Caudate nucleus (tissue), 63 donors: ENCODE measurements at places on chromosomes 13 and 19.

- no peak for DNase-seq
Measured at GRCh38 chr19:10299545-10300458, 9.8 kb downstream of the ZGLP1 start.

DNA sequence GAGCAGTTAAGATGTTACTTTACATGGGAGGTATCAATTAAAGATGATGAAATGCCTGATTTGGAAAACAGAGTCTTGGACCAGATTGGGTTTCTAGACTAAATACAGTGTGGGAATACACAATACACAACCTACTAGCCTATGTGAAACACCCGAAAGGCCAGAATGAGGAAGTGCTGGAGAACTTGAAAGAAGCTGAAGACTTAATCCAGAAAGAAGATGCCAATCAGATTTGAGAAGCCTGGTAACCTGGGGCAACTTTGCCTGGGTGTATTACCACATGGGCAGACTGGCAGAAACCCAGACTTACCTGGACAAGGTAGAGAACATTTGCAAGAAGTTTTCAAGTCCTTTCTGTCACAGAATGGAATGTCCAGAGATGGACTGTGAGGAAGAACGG is 43.2 kb downstream of the N4BP2L1 start:
- no peak for DNase-seq

DNA sequence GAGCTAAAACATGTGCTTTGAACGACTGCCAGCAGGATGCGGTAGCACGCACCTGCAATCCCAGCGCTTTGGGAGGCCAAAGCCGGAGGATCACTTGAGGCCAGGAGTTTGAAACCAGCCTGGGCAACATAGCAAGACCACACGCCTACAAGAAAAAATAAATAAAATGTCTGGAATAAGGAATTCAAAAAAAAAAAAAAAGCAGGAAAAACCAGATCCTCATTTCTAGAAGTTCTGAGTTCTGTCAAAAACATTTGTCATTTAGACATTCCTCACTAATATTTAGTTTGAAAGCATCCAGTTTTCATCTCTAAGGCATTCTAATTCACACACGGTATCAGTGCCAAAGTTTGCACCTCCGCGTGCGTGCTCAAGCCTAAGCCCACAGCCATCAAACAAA is 36.9 kb upstream of the USE1 start:
- DNase-seq, result no peak

- no peak for DNase-seq
Measured at GRCh38 chr13:80726868-80727267, 385.9 kb upstream of the SPRY2 start.

GRCh38 chr19:34918190-34918589 is 8.5 kb upstream of the ZNF30 start:
- no peak for DNase-seq

DNA sequence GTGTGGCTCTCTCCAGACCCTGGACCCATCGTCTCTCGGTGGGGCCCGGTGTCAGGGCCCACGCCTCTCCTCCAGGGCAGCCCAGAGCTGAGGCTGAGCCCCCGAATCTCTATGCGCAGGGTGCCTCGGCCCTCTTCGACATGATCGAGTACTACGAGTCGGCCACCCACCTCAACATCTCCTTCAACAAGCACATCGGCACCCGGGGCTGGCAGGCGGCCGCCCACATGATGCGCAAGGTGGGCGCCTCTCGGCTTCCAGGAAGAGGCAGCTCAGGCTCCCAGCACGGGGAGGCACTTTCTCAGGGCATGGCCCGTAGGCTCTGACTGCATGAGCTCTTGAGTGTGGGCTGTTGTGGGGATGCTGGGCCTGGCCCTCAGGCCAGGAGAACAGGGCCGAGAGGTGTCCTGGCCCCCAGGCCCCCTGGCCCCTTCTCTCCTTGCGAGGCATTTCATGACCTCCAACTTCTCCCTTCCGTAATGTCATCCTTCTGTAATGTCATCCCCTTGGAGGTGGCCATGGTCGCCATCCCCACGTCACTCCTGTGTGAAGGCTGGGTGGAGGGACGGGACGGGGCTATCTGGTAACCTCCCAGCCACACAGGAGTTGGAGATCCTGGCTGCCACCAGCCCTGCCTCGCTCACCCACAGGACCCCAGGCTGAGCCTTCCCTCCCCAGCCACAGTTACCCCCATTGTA is 19.4 kb downstream of the NKPD1 start:
- DNase-seq, result peak; percentile 60

- DNase-seq, result no peak
Measured at GRCh38 chr19:39150807-39151600, 25.4 kb downstream of the PAK4 start.

DNA sequence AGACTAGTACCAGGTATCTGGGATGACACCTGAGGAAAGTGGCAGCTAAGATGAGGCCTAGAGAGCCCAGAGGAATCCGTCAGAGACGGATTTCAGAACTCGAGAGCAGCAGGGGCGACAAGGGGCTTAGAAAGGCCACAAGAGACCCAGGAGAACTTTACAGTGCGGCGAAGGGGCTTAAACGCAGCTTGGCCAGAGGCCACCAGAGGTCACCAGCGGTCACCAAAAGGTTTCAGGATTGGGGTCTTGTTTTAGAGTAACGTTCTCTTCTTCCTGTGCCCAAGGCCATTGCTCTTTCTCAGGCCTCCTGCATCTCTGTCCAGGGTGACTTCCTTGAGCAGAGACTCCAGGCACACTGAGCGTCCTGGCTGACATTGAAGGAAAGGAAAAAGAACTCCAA is 2.2 kb downstream of the ZSCAN22 start:
- DNase-seq, result no peak

DNA sequence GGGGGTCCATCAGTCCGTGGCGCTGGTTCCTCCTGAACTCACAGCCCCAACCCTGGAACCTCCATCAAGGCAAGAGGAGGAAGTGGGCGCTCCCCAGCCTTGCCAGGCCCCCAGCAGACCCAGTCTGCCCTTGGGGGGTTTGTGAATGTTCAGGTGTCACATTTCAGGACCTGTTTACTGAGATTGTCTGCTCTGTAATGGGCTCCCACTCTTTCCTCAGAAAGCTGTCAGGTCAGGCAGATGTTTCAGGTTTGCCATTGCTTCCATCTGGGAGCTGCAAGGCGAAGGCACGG is 29.4 kb downstream of the TSSK6 start:
- DNase-seq, result no peak

DNA sequence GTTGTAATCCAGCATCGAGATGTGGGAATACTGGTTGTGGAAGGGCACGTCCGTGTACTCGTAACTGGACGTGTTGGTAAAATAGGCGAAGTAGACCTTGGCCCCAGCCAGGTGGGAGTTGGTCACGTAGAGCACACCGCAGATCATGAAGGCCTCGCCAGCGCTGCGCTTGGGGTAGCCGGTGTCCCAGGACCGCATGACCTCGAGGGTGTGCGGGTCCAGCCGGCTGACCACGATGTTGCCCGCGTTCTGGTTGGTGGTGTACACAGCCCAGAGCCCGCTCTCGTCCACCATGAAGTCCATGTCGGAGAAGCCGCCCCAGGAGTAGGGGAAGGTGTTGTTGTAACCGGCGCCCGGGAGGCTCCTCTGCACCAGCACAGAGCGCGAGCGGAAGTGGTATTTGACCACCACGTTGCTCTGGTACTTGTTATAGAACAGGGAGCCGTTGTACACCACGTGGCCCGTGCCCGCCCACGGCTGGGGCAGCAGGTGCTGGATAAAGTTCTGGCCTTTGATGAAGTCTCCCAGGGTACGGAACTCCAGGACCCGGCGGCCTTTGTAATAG is 19.2 kb downstream of the PIN1 start:
- no peak for DNase-seq

DNA sequence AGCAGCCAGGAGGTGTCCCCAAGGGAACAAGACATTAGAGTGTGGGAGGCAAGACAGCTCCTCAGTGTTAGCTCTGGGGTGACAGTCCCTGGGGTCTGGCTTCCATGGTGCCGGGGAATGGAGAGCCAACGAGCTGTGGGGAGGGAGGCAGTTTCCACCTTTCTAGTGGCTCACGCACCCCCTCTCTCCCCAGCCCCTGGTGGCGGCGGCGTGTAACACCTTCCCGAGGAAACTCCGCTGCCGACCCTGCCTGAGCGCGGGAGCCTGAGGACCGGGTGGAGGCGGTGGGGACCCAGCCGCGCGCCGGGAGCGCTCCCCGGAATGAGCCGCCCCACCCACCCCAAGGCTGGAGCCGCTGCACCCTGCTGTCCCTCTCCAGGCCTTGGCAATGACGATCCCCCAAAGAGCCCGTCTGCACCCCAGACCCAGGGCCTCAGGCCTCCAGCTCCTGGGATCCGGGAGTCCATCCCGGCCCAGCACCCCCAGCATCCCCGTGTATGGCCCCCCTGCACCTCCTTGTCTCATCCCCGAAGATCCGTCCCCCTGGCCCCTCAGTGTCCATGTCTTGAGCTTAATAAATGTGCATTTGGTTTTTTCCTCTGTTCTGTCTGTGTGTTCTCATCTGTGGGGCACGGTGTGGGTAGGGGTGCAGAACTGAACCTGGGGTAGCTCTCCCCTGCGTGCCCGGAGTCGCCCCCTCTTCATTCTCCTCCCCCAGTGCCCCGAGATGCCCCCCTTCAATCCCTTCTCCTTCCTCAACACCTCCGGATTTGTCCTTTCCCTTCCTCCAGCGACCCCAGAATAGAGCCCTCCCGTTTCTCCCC is 622 bp upstream of the FXYD5 start:
- no peak for DNase-seq

DNA sequence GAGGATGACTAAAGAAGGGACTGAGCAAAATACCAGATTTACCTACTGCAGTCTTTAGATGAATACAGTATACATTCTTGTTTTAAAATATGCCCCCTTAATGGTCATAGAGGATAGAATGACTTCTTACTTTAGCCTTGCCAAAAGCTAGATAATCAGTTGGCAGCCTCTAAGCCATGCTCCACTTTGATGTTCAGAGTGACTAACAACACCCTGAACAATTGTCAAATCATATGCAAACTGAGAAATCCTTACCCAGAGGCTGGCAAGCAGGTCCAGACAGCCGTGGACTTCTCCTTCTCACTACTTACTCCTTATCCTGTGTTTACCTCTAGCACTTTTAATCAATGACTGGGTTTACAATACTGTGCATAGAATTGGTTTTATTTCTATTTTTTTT is 23.6 kb upstream of the PHF11 start:
- no peak for DNase-seq

GRCh38 chr19:38892841-38893240 is 6.6 kb downstream of the SIRT2 start:
- no peak for DNase-seq

- DNase-seq, result no peak
Measured at GRCh38 chr13:108176685-108177274, 38.6 kb downstream of the LIG4 start.

DNA sequence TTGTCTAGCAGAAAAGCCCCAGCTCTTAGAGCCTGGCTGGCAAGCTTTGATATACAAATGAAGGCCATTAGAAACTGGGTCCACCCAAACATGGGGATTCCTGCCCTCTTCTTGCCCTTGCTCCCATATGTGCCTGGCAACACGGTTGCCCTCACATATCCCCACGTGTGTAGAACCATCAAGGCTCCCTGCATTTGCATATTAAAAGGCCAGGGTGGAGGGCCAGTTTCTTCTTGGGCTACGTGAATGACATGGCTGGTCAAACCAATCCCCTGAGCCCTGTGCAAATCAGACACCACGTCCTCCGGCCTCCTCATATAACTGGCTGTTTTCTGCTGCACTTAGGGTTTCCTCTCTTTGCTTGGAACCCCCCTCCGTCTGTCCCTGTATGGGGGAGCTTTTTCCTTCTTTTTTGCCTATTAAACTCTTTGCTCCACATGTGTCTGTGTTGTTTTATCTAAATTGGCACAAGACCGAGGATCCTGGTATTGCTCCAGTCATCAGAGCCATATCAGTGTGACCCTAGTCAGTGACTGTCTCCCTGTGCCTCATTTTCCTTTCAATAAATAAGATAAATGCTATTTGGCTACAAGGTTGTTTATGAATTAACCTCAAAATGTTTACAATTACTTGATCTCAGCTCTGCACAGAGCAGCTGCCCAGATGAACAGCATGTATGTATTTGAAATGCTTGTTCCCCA is 30.3 kb upstream of the CEACAM1 start:
- DNase-seq, result no peak

DNA sequence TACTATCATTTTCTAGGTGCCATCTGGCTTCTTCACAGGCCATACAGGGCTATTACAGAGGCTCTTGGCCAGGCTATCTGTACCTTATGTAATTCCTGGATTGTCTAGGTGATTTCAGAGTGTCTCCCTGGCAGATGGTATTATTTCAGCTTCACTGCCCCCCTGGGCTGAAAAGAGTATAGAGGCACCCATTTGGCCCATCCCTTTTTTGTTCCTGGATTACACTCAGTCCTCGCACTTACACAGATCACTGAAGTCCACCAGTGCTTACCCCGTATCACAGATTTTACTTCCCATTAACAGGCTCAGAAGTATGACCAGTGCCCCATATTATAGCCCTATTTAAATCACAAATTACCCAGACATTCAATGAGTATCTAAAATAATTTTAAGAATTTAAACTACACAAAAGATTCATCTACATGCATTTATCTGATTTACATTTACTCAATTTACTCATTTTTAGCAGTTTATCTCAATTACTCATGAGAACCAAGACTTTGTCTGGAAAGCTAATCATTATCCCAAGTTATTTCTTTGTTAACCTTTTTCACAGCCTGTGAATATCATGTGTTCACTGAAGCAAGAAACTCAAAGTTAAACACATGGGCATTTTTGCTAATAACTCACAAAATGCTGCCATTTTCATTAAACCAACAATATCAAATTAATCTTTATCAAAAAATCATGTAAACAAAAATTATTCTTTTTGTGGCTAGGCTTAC is 121.0 kb downstream of the PCDH20 start:
- no peak for DNase-seq

DNA sequence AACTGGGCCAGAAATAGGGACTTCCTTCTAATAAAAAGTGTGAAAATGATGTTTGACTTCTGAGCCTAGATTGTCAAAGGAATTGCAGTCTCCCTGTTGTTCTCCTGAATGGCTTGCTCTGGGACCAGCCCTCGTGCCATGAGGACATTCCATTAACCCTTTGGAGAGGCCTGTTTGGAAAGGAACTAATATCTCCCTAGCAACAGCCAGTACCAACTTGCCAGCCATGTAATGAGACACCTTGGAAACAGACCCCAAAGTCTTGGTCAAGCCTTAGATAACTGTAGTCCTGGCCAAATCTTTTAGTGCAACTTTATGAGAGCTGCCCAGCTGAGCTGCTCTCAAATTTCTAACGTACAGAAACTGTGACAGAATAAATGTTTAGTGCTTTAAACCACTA is 8.2 kb upstream of the SIAH3 start:
- DNase-seq, result no peak

DNA sequence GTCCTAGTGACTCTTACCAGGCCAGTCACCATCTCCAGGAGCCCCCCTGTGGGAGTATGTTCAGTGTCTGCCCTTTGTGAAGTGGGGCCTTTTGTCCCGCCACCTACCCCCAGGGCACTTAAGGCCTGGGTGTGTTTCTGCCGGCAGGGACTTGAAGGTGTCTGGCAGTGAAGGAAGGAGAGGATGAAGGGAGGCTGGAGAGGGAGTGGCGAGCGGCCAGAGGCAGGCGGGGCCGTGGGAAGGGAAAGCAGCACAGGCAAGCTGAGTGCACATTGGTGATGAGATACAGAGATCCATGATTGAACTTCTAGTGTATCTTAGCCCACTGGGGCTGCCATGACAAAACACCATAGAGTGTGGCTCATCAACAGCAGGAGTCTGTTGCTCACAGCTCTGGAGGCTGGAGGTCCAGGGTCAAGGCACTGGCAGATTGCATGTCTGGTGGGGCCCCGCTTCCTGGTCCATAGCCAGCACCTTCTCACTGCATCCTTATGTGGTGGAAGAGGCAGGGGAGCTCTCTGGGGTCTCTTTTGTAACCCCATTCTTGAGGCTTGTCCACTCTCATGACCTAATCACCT is 17.5 kb downstream of the CUL4A start:
- no peak for DNase-seq

GRCh38 chr13:101452519-101453485 is at the start of gene ITGBL1:
Gene ITGBL1, plus strand, starts transcription at chr13:101452675. Its CDS starts 159 bp downstream, at chr13:101452834.
- DNase-seq, result peak; percentile 75

- DNase-seq, result no peak
Measured at GRCh38 chr19:51653162-51653561, 6.5 kb upstream of the SIGLEC14 start.
